ENCODE measurements at places on chromosomes 4 and X.
A peak's percentile ranks its signal among the peaks of the same experiment; 100 is the strongest.

GRCh38 chrX:54085666-54086065, 41.4 kb upstream of the PHF8 start:
- DNase-seq: no peak

GRCh38 chrX:137573324-137574101, 7.6 kb downstream of the ZIC3 start:
- peak; percentile 33 for DNase-seq

GRCh38 chr4:129455482-129455881, 359.5 kb downstream of the C4orf33 start:
- no peak for DNase-seq

DNA sequence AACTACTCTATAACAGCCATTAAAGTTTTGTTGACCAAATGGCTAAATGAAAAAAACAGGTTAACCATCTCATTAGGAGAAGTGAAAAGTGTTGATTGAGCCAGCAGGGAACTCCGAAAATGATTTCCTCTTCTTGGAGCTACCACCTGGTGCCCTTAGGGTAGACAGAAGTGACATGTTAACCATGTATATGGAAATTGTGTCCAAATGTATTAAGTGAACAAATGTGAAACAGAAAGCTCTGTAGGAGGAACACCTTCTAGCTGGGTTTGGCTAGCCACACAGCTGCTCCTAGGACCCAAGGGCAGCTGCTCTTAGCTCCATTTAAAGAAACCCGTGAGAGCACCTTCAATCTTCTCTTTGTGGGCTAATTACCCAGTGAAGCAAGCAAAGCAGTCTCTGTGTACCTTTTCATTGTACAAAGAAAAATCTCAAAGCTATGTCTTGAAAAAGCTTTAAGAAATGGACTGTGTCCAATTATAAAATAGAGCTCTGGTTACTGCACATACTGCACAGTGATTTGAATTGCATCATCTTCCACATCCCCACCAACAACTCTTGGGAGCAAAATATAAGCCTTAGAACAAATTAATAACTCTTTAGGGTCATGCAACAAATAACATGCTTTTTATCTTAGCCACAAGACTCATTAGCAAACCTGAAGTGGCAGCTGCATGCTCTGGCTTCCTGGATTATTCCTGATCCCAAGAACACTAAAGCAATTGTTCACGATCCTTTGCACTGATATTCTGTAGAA, 59.2 kb upstream of the PARM1 start:
- DNase-seq: no peak

GRCh38 chr4:8544741-8545438, 35.3 kb upstream of the GPR78 start:
- no peak for DNase-seq

GRCh38 chrX:619812-620531, 10.6 kb upstream of the SHOX start:
- DNase-seq: no peak

- DNase-seq: peak; percentile 34
Observed at GRCh38 chr4:71607780-71608677, 175.8 kb downstream of the GC start.

GRCh38 chr4:73822812-73823504, 13.5 kb upstream of the CXCL6 start:
- no peak for DNase-seq

DNA sequence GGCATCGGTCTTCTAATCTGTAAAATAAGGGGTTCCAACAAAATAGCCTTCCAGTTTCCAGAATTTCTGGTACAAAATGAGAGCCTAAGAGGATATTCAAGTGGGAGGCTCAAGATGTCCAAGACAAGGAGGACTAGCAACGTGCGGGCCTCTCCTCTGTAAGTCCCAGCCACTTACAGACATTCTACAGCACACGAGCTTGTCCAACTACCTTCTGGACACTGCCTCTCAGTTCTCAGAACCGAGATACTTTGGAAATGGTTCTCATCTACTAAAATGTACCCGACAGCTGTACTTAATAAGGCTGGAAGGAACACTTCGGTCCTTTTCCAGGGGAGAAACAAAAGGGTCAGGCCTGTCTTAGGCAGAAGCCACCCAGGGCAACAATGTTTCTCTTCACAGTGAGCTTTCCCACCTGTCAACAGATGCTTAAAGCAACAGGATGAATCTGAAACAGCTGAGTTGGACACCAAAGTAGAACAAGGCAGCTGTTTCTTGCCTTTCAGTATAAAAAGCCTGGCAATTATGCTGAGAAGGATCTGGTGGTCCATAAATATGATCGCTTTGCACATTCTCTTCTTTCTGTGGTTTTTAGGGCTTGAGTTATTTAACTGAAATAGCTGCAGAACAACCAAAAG, 127.0 kb downstream of the HS6ST2 start:
- DNase-seq: no peak

DNA sequence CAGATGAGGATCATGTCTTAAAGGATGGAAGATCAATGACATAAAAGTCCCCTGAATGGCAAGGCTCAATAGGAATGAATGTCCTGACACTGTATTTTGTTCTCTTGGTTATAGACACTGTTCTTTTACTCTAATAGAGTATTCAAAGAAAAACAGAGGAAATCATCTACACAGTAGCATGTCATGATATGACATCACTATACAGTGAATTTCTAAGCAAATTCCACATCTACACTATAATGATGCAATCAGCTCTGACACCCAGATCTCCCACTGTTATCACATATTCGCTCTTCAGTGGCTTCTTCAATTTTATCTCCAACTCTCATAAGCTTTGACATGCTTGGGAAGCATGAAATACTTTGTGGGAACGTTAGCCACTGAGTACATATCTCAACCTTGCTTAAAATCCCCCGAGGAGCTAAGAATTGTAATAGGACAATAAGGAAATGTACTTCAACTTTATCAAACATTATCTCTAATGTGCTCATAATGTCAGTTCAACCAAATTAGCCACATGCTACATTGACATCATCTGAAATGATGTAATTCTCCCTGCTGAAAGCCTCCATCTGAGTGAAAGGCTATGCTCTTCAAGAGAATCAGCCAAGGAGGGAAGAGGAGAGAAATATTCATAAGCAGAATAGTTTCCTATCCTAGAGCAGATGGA, 139.6 kb upstream of the PTCHD1 start:
- no peak for DNase-seq

GRCh38 chr4:128387600-128388351, 100.2 kb upstream of the PGRMC2 start:
- DNase-seq: peak; percentile 56

DNA sequence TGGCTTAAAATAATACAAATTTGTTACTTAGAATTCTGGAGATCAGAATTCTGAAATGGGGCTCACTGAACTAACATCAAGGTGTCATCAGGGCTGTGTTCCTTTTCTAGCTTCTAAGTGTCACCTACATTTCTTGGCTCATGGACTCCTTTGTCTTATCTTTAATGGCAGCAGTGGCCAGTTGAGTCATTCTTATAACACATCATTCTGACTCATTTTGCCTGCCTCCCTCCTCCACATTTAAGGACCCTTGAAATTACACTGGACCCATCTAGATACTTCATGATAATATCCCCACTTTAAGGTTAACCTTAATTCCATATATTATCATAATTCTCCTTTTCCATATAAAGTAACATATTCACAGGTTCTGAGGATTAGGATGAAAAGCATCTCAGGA, 215.9 kb downstream of the GUCY2F start:
- no peak for DNase-seq

- no peak for DNase-seq
Observed at GRCh38 chr4:135282676-135283075, 1081.1 kb upstream of the PABPC4L start.

- peak; percentile 49 for DNase-seq
Observed at GRCh38 chrX:78548012-78548411, 111.1 kb downstream of the RTL3 start.

- DNase-seq: no peak
Observed at GRCh38 chrX:13201605-13202219, 118.1 kb downstream of the ATXN3L start.

GRCh38 chr4:151942971-151943370, 182.2 kb upstream of the GATB start:
- DNase-seq: no peak

DNA sequence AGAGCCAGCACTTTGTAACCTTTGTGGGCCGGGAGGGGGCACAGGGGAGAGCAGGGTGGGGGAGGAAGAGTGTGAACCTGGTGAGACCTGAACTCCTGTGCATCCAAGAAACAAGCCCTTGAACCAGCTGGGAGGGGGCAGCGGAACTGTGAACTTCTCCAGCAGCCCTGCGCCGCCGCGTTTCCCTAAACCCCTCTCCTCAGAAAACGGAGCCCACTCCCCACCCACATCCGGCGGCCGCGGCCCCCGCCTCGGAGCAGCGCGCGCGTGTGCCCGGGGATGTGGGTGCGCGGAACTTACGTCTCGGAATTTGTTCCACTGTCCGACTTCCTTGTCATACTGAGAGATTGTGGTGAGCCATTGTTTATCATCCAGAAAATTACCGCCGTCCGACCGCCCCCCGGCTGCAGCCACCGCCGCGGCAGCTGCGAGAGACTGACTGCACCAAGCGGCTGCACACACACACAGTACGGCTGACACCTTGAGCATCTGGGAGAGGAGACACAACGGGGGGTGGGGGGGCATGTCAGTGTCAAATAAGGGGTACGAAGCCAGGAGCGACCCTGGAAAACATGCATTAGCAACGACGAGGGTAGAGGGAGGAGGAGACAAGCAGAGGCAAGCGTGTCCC, 494 bp downstream of the SPOCK3 start:
- DNase-seq: peak; percentile 18

Measured in astrocyte of the spinal cord (primary cell).